ENCODE measurements at places on chromosomes 6 and 20. TPM values are rescaled to one million over a fixed set of nuclear protein-coding genes. Genes with fewer than 3 reads are reported as not detected.

The NHLRC1 gene
- polyA plus RNA-seq, result 2.0 TPM

The C20orf144 gene
- polyA plus RNA-seq, result 0.29 TPM

The PPP1R14C gene
- 27.6 TPM for polyA plus RNA-seq

The KIF13A gene
- polyA plus RNA-seq, result 34.6 TPM

DNA sequence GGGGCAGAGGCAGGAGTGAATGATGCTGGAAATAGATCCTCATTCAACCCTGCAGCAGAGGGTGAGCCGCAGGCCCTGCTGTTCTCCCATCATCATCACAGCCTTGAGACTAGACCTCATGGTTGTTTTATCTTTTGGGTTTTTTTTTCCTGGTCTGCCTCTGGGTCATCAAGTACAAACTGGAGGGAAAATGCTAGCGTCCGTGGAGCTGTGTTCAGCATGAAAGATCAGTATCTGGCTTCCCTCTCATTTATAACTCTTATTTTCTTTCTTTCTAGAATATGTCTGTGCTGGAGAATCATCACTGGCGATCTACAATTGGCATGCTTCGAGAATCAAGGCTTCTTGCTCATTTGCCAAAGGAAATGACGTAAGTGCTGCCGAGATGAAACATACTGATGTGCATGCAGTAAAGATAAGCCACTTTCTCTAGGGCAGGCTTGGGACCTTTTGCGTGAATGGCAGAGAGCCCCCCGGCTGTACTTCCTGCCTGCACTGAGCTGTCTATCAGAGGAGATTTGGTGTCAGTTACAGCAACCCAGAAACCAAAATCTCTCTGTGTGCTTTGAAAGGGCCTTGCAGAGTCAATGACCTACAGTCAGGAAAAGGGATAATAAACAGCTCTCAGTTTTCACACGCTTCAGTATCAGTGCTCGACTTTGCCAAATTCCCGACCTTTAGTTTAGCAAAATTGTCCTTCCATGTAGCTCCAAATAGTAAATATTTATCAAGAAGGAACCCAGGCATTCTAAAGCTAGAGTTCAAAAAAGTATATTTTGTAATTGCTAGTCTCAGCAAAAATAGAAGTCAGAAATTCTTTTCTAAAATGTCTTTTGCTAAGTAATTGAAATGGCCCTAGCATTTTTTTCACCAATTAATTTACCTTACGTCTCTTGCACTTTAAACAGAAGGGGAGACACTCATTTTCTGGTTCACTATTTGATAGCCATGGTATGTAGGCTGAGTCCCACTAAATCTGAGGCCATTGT is 76.3 kb downstream of the MTFR2 start:
- no peak for DNase-seq

GRCh38 chr6:14388371-14388770 is 270.8 kb downstream of the CD83 start:
- no peak for DNase-seq

GRCh38 chr20:1667502-1668085 is 10.0 kb upstream of the SIRPG start:
- DNase-seq, result no peak

- no peak for DNase-seq
These were observed 52.0 kb upstream of the THEMIS start for GRCh38 chr6:127952831-127953230.

- no peak for DNase-seq
These were observed 197.4 kb downstream of the ESR1 start for GRCh38 chr6:152004896-152005295.

DNA sequence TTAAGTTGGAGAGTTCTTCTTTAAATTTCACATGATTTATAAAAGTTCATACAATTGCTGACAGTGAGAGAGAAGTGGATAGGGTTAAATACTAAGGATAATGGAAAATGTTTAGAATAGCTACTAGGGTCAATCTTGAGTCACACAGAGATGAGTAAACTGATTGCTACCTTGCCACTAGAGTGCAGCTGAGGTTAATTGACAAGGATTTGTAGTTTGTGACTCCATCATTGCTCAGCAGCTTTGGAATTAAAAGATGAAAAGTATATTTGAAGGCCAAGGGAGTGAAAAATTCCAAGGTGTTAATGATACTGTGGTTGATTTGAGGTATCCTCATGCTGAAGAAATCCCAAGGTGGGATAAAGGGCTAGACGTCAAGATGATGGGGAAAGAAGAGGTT is 524.0 kb downstream of the UTRN start:
- DNase-seq, result no peak
